A549 treated with dexamethasone at 1 μM for 4 hours (cell line): ENCODE measurements at places on chromosomes 2 and 18. TPM values are rescaled to one million over a fixed set of nuclear protein-coding genes. Genes with fewer than 3 reads are reported as not detected.

MBD1 gene
- 24.7 to 35.9 TPM (median 33.3 TPM) in 5 replicates for total RNA-seq

POTEJ gene
- total RNA-seq: not detected in 5 replicates

CWC22 gene
- 11.6 to 14.4 TPM (median 12.9 TPM) in 5 replicates for total RNA-seq

KLHL30 gene
- 0.15 to 0.27 TPM (median 0.21 TPM) in 5 replicates for total RNA-seq

ITGA4 gene
- total RNA-seq: 1.4 to 2.7 TPM (median 2.3 TPM) in 5 replicates

IL36A gene
- not detected in 5 replicates for total RNA-seq

CYP26B1 gene
- 9.1 to 17.2 TPM (median 14.4 TPM) in 5 replicates for total RNA-seq

C2orf66 gene
- 0.05 TPM in 1 of 5 replicates, not detected in the others for total RNA-seq
